Left lung (tissue), 14 donors: ENCODE measurements at places on chromosomes 7 and 10.

- peak; percentile 36 for DNase-seq
Observed at GRCh38 chr7:8284606-8285005, 22.6 kb upstream of the ICA1 start.

DNA sequence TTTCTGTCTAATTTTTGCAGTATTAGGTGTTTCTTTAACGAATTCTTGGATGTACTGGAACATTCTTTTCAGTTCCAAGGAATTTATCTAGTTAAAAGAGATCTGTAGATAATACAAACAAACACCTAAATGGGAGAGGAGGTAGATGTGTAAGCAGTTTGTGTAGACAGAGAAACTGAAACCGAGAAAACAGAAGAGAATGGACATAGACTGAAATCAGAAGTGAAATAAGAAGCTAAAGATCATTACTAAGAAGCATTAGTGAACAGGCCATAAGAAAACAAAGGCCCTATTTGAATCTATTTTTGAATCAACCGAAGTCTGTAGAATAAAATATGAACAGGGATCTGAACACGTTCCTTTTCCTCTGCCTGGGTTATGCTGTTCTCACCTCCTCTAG is 26.5 kb upstream of the TMEM229A start:
- DNase-seq = no peak

DNA sequence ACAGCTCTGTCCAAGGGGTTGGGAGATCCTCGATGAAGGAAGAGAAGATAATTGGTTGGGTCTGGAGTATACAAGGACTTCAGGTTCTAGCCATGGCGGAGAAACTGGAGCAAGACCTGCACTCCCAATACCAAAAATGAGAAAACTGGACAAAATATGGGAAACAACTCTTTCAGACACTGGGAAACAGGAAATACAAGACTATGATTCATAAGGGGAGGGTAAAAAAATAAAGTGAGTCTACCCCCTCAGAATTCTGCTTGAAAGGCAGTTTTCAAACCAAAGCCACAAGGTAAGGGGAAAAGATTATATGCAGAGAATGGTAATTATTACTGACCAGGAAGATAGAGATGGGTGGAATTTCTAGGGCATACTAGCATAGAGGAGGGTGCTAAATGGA is 10.2 kb upstream of the SEC61G start:
- DNase-seq = no peak

GRCh38 chr7:112296432-112296831 is 89.9 kb downstream of the ZNF277 start:
- DNase-seq = no peak

DNA sequence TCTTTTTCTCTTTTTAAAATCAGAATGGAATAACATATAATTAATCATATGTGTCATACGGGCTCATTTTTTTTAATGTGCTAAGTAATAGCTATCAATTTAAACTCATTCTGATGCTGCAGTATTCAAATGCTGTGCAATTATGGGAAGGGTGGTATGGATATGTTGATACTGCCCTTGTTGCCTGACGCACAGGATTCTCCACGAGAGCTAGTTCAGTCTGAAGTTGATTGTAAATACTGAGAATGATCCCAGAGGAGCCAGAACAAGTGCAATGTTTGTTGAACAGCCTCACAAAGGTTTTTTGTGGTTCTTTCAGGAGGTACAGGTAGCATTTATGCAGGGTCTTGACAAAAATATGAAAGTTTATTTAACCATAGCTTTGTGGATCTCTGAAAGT is 13.4 kb downstream of the NPY start:
- no peak for DNase-seq

DNA sequence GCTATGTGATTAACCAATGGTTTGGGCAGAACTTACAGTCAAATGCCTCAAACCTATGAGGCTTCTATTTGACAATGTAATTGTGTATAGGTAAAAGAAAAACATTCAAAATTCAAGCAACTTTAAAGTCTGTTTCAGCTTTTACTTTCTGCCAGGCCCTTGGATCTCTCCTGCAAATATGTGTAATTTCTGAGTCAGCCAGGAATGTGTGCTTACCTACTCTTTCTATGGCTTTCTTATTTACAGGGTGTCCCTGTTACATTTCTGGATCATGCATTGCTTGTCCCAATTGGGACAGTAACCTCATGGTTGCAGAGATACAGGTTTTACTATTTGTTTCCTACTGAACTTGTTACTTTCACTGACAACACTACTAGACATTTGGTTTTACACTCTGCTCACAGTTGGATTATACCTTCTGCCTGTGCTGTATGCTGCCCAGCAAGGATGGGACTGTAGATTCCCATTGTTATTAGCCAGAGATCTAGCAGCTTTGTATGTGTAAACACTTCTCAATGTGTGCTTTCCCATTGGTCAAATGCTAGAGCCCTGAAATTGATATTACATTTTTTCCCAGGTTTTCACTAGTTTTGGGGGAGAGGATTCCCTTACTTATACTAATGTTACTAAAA is 355.3 kb downstream of the ARL4A start:
- DNase-seq = no peak

GRCh38 chr10:49744091-49744685 is 17.9 kb downstream of the OGDHL start:
- DNase-seq = no peak

GRCh38 chr7:33934391-33934790 is 29.1 kb downstream of the BMPER start:
- no peak for DNase-seq

DNA sequence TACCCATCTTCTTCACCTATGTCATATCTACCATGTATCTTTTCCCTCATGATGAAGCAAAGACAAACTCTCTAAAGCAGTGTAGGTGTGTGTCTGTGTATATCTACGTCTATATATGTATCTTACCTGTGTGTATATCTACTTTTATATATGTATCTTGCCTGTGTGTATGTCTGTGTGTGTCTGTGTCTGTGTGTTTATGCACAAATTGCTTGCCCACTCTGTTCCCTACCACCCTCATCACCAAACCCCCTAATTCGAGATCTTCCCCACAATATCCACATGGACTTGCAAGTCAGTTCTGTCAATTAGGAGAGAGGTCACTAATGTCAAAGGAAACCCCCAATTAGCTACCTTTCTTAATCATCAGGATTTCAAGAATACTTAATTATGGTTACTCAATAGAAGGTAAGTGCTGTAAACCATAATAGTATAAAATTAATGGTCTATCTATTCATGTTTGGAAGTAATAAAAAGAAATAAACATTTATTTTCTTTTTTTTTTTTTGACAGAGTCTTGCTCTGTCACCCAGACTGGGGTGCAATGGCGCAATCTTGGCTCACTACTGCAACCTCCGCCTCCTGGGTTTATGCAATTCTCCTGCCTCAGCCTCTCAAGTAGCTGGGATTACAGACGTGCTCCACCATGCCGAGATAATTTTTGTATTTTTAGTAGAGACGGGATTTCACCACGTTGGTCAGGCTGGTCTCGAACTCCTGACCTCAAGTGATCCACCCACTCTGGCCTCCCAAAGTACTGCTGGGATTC is 43.6 kb downstream of the ANKRD61 start:
- DNase-seq = no peak

GRCh38 chr7:128914566-128915151 is 4.2 kb upstream of the KCP start:
- DNase-seq = no peak

- DNase-seq = no peak
Observed at GRCh38 chr7:105743351-105744090, 132.9 kb downstream of the ATXN7L1 start.

DNA sequence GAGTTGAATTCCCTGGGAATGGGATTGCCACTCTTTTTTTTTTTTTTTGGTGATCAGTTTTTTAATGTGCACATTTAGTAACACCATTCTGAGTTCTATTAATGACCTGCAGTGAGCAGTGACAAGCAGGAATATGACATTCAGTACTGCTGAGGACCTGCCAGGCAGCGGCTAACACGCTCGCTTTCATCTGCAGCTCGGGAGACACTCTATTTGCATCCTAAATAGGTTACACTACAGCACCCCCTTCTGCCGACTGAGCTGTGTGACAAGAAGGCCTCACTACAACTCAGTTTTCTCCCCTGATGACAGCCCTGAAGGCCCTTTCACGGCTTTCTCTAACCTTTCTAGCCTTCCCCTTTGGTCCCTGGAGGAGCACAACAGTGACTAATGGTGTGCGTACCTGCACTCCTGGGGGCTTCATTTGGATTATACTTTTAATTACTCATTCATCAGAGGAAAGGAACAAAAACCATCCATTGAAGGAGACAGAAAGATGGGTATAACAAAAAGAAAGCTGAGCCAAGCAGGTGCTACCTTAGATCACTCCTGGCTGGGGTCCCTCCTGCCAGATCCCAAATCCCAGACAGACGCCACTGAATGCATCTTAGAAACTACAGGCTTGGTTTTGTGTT is 872.4 kb downstream of the LRMDA start:
- DNase-seq = no peak

- no peak for DNase-seq
Observed at GRCh38 chr7:21414795-21415393, 13.0 kb upstream of the SP4 start.

DNA sequence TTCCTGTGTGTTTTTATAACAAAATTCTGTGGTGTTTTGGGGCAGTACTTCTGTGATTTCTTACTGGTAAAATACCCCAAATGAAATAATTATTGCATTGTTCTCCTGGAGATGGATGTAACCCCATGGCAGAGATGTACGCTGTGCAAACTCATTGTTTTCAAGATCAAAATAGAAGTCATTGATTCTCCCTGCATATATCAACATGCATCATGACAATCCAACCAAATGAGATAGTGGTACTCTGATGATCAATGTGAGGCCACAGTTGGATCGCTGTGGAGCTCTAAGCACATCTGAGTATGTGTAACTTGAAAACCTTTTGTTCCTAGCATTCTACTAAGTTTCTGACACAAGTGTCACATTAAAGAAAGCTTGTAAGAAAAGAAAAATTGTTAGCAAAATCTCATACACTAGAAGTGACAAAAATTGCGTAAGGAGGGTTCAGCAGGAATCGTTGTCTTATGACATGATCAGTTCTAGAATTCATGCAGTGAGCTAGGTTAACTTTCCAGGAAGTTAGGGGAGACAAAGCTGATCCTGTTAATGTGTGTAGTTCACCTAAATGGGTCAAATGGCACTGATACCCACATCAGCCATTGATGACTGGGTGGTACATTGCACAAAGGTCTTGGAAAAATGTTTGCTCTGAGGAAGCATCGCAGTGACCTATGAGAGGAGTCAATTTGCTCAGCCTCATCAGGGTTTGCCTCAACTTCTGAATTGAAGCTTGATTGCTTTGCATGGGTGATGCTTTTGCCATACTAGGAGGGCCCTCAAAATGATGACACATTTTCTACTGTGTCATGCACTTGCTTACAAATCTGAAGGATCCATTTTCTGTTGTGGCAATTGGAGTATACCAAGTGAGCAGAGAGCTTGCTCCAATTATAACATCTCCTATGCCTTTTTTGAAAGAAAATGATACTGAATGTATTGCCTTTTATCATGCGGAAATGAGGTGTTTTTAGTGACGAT is 145.1 kb downstream of the PLXDC2 start:
- DNase-seq = no peak

GRCh38 chr10:97766996-97767924 is 4.5 kb downstream of the SFRP5 start:
- DNase-seq = no peak

GRCh38 chr7:106421181-106421762 is 136.5 kb upstream of the NAMPT start:
- peak; percentile 82 for DNase-seq

- no peak for DNase-seq
Observed at GRCh38 chr10:99981581-99982199, 28.1 kb downstream of the DNMBP start.

GRCh38 chr10:11677480-11677879 is 64.7 kb upstream of the ECHDC3 start:
- no peak for DNase-seq

- no peak for DNase-seq
Observed at GRCh38 chr10:28790146-28790545, 112.8 kb downstream of the BAMBI start.

DNA sequence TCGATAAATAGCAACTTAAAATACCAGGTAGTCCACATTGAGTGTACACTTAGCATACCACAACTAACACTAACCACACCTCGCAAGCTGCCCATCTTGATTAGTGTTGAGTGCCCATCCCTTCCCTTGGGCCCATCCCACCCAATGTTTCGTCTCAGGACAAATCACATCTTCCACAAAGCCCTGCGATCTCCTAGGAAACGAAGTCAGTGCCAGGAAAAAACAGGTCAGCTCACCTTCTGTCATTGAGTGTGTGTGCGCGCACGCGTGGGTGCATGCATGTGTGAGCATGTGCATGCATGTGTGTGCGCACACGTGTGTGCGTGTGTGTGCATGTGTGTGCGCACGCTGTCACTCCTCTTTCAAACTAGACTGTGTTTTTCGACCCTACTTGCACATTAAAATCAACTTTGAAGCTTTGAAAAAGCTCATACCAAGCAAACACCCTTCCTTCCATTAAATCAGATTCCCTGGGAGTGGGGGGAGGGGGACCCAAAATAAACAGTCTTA is 48.8 kb upstream of the OPALIN start:
- no peak for DNase-seq

GRCh38 chr7:107678110-107678753 is 17.6 kb downstream of the SLC26A4 start:
- DNase-seq = no peak

DNA sequence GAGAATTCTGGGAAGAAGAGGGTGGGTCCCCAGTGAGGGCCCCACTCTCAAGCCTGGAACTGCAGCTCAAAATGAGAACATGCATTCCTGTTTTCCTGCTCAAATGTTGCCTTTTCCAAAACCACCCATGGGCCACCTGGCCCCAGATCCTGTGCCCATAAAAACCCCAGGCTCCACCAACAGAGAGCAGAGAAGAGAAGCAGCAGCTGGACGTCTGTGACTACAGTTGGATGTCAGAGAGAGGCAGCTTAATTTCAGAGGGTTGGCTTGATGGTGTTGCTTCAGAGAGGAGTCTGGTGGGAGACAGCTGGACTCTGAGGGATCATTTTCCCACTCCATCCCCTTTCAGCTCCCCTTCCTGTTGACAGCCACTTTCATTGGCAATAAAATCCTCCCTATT is 256.4 kb downstream of the FZD1 start:
- DNase-seq = no peak

DNA sequence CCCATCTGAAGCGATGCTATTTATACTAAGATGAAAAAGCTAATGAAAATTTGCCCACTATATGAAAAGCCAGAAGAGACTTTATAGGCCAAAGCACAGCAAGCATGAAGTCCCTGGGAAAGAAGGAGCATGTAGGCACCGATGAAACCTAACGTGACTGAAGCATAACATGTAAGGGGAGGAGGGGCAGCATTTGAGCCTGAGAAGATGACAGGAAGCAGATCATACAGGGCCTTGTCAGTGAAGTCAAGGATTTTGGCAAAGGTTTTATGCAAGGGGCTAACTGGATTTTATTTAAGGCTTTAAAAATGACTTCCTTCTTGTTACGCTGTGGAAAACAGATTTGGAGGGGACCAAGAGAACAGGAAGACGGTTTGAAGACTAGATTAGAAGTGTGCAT is 744.0 kb downstream of the PHTF2 start:
- no peak for DNase-seq

GRCh38 chr10:70691611-70692010 is 19.3 kb downstream of the ADAMTS14 start:
- no peak for DNase-seq

DNA sequence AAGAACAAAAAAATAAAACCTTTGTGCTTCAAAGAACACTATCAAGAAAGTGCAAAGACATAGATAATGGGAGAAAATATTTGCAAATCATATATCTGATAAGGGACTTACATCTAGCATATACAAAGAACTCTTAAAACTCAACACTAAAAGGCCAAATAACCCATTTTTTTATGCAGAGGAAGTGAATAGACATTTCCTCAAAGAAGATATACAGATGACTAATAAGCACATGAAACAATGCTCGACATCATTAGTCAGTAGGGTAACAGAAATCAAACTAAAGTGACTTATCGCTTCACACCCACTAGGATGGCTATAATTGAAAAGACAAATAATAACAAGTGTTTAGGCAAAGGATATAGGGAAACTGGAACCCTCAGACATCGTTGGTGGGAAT is 78.0 kb downstream of the MALSU1 start:
- DNase-seq = no peak
